D721Med (cell line): ENCODE measurements at places on chromosomes 1 and 21.

GRCh38 chr21:14876524-14876840, 188.3 kb downstream of the NRIP1 start:
- DNase-seq = no peak

DNA sequence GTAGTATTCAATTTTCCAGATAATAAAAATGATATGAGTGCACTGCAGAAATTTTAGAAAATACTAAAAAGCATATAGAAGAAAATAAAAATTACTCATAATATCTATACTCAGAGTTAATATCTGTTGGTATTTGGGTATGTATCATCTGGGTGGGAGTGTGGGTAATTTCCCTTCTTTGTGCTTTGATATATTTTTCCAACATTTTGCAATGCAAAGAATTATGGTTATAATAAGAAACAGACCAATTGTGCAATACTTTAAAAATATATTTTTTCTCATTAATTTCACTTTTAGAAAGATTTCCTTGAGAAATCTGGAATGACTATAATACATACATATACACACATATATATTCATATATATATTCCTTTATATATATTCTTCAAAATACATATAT, 665.7 kb downstream of the ADGRL2 start:
- DNase-seq = no peak

GRCh38 chr1:198880818-198881597, 242.2 kb downstream of the PTPRC start:
- no peak for DNase-seq

DNA sequence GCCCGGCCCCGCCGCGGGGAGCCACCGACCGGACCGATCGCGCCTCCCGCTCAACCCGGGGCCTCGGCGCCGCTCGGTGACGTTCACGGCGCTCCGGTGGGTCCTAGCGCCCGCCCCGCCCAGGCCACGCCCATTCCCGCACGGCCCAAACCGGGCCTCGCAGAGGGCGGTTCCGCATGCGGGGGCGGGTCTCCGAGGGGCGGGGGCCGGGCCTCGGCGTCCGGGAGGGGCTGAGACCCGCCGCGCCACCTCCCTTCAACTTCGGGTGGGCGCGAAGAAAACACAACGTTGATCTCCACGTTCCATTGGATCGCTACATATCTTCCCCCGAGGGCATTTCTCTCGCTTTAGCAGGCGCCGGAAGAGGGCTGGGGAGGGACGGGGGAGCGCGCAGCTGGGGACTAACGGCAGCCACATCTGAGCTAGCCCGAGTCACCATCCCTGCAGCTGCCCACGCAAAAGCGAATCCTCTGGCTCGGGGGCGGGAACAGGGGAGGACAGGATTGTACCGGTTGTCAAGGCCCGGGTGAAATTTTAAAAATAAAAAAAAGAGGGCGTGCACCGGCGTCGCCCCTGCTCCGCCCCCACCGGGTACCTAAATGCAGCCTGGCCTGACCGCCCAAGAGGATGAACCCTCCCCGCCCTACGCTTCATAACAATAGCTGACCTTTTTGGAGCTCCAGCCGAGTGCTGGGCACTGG, at the start of gene MAD2L2:
Gene MAD2L2 (minus strand): TSS at position 78 of the 701 bp plus-strand sequence. CDS start 547 bp downstream, outside the sequence.
- peak; percentile 70 for DNase-seq

DNA sequence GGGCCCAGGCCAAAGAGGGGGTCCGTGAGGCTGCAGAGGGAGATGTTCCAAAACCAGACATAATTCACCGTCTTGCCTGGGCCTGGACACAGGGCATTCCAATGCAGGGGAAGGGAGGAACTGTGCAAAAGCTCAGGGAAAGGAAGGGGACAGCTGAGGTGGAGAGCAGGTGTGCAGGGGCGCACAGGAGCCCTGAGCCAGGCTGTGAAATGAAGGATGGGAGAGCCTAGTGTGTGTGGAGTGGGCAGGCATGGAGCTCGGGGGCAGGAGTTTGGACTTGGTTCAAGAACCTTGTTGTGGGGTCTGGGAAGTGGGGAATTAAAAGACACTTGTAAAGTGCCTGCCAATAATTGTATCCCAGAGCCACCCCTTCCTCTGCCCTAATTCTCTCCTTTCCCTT, 2.3 kb downstream of the TNNI1 start:
- no peak for DNase-seq

GRCh38 chr1:114274621-114275317, 121.1 kb upstream of the SYT6 start:
- DNase-seq = no peak

DNA sequence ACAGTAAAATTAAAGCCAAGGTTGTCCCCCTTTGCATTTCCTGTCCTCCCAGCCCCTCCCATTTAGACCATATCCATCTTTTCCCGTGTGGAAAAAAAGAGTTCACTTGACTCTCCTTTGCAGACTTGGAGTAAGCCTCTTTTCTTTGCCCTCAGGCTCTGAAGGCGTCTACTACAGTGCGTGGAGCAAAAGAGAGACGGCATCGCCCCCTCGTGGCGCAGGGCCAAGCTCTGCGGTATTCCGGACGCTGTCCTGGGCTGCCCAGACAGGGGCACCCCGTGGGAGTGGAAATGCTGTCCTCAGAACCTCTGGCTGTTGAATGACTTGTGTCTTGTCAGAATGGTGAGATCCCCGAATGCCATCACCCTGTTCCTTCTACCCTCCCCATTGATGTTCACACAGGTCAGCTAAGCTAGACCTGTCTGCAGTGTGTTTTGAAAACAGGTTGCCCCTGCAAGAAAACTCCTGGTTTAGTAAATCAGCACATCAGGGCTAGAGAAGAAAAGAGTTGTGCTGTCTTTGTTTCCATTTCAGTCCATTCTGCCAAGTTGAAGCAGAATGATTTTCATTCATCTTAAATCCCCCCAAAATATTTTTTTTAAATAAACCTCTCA, 12.3 kb upstream of the GJA8 start:
- peak; percentile 44 for DNase-seq

DNA sequence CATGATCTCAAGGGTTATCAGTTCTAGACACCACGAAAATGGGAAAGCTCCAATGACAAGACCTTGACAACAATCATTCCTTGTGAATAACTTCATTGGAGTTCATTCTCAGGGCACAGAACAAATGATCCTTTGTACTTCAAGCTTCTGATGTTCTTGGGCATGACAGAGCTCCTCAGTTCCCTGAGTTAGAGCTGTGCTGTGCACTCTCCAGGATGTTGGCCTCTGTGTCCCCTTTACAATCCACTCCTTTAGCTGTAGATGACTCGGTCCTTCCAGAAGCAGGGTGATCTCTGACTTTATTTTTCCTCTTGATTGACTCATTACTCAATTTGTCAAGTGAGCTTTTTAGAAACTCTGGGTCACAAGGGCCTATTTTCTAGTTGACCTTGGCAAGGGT, 3.9 kb upstream of the FAM78B start:
- DNase-seq = no peak

DNA sequence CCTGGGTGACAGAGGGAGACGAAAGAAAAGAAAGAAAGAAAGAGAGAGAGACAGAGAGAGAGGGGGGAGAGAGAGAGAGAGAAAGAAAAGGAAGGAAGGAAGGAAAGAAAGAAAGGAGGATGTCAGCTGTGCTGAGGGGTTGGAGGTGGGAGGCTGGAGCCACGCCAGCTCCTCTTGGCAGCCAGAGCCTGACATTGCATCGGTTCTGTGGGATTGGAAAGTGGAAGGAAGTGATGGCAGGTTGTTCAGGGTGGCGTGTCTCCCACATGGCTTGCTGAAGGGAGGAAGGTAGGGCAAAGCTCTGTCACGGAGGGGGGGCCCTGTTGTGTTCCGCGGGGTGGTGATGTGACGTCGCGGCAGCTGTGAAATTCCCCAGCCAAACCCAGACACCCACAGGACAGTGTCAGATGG, 30.7 kb downstream of the EIF2D start:
- DNase-seq = no peak

GRCh38 chr1:209150114-209150513, 433.4 kb upstream of the CAMK1G start:
- no peak for DNase-seq

DNA sequence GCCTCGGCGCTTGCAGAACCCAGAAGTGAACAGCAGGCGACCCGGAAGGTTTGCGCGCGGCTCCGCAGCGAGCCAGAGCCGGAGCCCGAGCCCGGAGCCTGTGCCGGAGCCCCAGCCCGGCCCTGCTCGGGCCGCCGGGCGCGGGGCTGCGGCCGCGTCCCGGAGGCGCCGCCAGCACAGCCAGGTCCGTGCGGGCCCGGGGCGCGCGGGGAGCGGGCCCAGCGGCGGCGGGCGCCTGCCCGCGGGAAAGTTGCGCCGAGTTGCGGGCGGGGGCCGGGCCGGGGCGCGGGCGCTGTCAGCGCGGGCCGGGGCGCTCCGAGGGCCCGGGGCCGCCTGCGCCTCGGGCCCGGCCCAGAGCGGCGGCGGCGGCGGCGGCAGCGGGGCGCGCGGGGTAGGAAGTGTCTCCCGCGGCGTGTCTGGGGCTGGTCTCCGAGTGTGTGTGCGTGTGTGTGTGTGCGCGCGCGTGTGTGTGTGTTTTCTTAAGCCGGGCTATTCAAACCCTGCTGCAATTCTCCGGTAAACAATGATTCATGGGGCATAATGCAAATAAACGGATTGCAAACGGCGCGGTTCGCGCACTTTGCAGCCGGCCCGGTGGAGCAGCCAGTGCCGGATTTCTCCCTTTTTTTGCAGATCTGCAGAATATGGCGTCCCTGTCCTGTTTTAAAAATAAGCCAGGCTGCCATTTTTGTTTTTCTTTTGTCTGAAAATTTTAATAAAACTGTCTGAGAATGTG, at the start of gene ZNF362:
Gene ZNF362 (plus strand): TSS at position 22 of the 736 bp plus-strand sequence. CDS start 14,083 bp downstream, outside the sequence.
- peak; percentile 47 for DNase-seq

GRCh38 chr1:238404921-238405320, 514.2 kb upstream of the ZP4 start:
- DNase-seq = no peak

DNA sequence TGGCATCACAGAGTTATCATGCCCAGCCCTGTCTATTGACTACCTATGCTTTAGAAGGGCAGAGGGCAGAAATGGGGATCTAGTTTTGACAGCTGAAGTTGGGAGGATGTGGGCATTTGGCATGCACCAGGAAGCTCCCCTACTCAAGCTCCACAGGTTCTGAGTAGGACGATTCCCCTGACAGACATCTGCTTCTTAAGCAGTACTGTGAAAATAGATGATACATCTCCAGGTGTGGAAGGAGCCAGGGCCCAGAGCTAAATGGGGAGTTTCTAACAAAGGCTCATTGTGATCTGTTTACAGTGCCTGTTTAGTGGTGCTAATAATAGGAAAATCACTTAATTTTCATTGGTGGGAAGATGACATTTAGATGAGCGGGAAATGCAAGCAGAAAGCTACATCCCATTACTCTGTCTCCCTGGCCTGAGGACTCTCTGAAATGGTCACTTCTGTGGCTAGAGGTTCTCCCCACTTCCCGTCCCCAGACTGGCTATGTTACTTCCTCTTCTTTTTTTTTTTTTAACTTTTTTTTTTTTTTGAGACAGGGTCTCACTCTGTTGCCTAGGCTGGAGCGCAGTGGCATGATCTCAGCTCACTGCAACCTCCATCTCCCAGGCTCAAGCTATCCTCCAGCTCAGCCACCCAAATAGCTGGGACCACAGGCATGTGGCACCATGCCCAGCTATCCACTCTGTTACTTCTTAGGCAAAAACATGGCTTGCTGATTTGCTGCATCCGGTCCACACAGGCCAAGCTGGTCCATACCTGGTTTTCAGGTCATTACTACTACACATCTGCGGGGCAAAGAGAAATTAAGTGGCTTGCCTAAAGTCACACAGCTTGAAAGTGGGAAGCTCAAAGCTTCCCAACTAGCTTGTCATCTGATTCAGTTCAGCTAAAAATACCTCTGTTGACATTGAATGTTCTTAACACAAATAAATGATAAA, 23.2 kb upstream of the CNIH3 start:
- DNase-seq = no peak

DNA sequence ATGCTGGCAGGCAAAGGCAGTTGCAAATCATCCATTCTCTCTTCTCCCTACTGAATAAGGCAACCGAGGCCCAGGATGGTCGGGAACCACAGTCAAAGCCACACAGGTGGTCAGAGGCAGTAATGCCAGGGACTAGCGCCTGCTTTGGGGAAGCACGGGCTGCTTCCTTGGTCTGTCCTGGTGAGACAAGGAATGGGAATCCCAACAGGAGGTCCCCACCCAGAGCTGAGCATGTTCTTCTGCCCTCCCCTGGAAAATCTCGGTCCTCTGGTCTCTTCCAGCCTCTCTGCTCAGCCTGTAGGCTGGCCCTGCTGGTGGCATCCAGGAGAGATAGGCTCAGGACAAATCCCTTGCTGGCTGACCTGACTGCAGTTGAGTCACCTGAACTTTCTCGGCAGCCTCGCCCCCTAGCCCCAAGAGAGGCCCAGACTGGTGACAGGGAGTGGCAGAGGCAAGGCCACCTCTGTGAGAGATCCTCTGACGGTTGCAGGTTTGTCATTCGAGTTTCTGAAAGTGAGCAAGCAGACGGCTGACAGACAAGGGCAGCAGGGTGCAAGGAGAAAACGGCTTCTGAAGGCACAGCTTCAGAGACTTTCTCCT, 5.8 kb downstream of the OLIG1 start:
- no peak for DNase-seq

GRCh38 chr21:32101277-32101676, 177.6 kb downstream of the MIS18A start:
- DNase-seq = no peak

DNA sequence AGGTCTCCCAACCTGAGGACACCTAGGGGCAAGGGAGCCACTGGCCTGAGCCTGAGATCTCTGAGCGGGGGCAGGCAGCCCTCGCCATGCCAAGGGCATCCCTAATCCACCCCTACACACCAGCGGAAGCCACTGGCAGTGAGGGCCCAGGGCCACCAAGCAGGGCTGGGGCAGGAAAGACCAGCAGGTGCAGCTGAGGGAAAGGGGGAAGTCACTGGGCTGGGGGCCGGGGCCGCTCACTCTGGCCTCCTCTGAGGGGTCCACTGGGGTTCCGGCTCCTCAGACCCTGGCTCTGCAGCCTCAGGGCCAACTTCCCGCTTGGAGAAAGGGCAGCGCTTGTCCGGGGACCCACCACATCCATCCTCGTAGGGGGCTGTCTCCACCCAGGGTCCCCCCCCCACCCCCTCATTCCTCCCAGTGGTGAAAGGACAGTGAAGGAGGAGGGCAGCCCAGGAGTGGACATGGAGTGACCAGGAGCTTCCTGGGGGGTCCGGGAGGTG, 42.5 kb upstream of the ACTRT2 start:
- no peak for DNase-seq
